ENCODE measurements at places on chromosomes 7 and 10.

- no peak for DNase-seq
Observed at GRCh38 chr7:64996305-64996704, 5.5 kb upstream of the ZNF117 start.

DNA sequence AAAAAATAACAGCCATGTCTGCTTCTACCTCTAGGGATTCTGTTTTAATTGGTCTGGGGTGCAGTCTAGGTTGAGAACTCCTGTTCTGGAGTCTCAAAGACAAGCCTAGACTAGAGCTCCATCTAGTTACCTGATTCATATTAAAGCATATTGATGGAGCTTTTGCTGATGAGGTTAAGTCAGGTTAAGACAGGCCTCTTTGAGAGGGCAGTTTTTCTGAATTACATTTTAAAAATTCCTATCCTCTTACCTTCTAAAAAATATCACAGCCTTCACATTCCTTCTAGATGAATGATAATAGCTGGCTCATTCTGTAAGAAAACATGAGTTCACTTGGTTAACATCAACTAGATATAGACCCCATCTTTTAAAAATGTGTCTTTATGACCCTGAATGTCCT, 28.9 kb downstream of the MGAM start:
- no peak for DNase-seq

DNA sequence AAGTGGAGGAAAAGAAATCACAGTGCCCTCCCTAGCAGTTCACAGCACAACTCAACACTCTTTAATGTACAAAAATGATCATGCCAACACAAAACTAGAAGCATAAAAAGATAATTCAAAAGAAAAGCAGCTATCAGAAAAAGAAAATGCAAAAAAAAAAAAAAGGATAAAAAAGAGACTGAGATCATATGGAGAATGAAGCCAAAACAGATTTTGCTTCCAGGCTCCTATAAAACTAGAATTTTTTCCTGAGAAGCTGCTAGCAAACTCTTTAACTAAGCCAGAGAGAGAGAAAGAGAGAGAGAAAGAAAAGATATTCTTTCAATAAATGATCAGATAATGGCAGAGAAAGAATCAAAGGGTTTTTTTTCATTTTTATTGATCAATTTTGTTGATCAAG, 288.0 kb upstream of the ANKRD30A start:
- DNase-seq, result no peak

- DNase-seq, result no peak
Observed at GRCh38 chr10:87961314-87961713, 97.9 kb downstream of the PTEN start.

DNA sequence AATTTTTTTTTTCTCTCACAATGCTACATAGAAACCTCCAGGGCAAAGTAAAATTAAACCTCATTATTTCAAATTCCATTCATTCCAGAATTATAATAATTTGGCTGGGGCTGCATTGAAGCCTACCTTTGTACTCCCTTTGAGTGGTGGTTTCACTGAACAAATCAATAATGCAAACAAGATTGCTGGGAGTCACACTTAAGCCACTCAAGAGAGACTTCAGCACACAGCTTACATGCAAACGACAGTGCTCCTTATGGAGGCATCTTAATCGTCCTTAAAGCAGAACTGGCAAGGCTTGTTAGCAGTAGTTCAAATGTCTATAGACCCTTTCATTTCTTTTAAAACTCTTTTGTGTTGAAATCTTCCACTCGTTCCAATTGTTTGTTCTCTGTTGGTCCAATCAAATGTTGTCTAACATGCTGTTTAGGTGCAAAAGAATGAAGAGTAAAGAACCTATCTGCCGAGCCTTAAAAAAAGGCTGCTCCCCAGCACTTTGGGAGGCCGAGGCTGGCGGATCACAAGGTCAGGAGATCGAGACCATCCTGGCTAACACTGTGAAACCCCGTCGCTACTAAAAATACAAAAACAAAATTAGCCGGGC, 294.9 kb downstream of the FGFR2 start:
- DNase-seq, result no peak

DNA sequence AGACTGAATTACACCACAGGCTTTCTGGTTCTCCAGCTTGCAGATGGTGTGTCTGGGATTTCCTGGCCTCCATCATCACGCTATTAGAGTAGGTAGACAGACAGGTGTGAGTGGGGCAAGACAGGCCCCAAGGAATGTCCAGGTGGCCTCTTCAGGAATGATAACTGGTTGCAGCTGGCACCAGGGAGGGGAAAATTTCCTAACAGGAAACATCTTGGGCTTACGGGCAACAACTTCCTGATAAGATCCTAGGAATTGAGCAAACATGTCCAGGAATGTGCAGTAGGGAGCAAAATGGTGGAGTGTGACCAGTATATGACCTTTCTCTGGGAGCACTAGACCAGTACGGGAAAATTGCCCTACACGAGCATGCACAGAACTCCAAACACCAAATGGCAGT, 11.3 kb downstream of the XRCC2 start:
- DNase-seq, result no peak

- no peak for DNase-seq
Observed at GRCh38 chr7:157723205-157723604, 386.4 kb downstream of the DNAJB6 start.

- DNase-seq, result no peak
Observed at GRCh38 chr7:141754939-141755338, 9.0 kb upstream of the TAS2R3 start.

DNA sequence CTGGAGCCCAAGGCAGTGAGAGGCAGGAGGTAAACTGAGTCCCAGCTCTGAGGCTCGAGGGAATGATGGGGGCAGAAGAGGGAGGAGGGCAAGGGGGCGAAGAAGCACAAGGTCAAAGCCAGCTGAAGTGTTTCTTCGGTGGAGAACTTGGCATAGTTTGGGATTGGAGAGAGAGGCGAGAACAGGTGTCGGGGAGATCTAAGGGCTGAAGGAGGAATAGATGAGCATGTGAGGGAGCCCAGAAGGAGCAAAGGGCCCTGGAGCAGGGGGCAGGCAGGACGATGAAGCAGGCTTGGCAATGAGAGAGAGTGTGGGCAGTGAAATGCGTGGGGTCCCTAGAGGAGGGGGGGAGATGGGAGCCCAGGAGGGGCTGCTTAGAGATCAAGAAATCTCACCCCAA, 35.9 kb downstream of the SH3PXD2A start:
- DNase-seq, result no peak

DNA sequence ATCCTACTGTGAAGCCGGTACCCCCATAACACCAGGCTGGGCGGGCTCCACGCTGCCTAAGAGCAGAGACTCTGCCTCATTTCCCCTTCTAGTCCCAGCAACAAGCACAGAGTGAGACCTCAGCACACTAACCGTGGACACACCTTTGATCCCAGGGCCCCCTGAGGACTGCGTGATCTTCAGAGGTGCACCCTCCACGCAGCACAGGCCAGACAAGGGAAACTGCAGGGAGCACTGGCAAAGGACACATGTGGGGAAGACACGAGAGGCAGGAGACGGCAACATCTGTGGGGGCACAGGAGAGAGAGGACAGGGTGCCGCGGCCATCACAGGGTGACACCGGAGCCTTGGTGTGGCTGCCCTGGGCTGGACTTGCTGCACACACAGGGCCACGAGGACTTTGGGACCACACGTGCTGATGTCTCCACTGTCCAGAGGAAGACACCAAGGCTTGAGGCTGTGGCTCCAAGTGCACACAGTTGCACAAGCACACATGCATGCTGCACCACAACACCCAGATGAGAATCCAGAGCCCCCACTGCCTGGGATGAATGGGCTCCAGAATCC, 128.8 kb downstream of the PTPRN2 start:
- DNase-seq, result no peak

- no peak for DNase-seq
Observed at GRCh38 chr7:117848941-117849340, 24.3 kb downstream of the CTTNBP2 start.

DNA sequence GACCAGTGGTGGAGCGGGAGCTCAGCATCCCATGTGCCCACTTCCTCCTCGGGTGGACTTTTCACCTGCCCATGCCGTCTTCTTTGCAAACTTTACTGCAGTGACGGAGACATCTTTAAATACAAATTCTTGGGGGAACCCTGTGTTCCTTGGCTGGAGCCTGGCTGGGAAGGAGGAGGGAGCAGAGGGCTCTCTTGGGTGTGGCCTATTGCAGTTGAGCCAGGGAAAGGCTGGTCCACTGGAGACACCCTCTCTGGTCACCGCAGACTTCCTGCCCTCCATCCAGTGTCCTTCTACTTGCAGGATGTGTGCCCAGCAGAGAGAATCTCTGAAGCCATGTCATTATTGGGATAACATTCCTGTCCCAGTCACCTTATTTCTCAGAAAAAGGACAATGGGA, 67.3 kb downstream of the TCF7L2 start:
- no peak for DNase-seq

- DNase-seq, result no peak
Observed at GRCh38 chr7:39360766-39361165, 205.4 kb upstream of the YAE1 start.

DNA sequence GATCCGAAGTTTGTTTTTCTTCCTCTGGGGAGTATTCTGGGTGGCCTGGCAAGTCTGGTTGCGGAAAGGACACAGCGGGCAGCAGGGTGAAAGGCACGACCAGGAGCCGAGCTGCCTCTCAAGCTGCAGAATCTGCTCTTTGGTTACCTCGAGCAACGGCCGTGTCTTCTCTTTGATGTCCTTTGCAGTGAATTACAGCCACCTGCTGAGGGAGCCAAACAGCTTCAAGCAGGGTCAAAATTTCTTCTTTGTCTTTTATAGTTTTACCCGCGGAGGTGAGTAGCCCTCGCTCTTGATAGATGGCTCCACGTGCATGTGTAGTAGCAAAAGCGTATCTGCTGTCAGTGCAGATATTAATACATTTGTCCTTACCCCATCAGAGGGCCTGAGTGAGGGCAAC, 177.3 kb upstream of the MBL2 start:
- no peak for DNase-seq

DNA sequence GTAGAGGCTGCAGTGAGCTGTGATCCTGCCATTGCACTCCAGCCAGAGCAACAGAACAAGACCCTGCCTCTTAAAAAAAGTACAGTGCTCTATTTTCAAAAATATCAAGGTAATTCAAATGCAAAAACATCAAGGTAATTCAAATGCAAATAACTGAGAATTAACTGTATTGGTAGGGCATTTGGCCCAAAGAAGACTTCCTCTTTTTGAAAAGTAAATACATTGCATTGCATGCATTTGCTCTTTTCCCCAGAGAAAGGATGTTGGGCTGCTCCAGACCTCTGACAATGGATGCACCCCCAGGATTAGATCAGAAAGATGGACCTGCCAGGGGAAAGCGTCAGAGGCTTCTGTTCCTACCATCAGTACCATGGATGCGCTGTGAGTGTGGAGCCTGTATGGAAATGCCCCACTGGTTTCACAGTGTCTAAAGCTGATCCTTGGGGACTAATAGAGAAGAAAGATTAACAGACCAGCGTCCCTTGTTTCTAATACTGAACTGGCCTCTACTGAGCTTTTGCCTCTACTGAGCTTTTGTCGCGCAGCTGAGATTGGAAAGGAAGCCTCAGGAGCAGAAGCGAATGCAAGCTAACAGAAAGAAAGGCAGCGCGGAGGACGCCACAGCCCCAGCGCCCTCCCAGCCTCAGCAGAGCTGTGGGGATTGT, 93.5 kb upstream of the LYZL2 start:
- no peak for DNase-seq

DNA sequence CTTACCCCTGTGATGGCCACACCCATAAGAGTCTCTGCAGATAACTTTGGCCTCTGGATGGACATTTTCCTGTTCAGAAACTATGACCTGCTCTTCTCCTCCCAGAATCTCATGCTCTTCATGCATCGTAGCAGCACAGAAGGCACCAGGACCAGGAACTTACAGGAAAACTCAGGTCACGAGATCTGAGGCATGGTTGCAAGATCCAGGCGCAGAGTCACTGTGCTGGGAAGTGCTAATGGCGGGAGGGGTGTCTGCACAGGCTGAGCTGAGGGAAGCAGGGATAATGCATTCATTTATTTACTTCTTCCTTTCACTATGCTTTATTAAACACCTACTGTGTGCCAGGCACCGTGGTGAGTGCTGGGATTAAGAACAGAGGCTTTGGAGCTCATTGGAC, 48.2 kb upstream of the LOXL4 start:
- DNase-seq, result no peak

GRCh38 chr7:1086588-1087464, 1.1 kb upstream of the GPER1 start:
- no peak for DNase-seq

GRCh38 chr10:5448333-5449001, 36.1 kb downstream of the NET1 start:
- DNase-seq, result no peak

DNA sequence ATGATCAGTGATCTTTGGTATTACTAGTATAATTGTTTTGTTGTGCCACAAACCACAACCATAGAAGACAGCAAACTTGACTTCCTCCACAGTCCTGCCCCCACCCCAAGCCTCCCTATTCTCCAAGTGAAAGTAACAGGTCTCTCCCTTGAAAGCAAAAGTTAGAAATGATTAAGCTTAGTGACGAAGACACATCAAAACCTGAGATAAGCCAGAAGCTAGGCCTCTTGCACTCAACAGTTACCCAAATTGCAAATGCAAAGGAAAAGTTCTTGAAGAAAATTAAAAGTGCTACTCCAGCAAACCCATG, 7.5 kb downstream of the SAR1A start:
- no peak for DNase-seq

All from nucleus accumbens (tissue), 56 donors.